Stimulated activated CD4-positive, alpha-beta T cell treated with anti-CD3 and anti-CD28 coated beads, Interleukin-1b, Interleukin-23, amount 100 ng/mL, for 4 hours (primary cell): ENCODE measurements at places on chromosomes 3 and 15.

- no peak for DNase-seq
These were observed 188.2 kb downstream of the ZBTB20 start for GRCh38 chr3:114958930-114959329.

GRCh38 chr3:102156426-102156825, 278.4 kb upstream of the ZPLD1 start:
- DNase-seq, result no peak

DNA sequence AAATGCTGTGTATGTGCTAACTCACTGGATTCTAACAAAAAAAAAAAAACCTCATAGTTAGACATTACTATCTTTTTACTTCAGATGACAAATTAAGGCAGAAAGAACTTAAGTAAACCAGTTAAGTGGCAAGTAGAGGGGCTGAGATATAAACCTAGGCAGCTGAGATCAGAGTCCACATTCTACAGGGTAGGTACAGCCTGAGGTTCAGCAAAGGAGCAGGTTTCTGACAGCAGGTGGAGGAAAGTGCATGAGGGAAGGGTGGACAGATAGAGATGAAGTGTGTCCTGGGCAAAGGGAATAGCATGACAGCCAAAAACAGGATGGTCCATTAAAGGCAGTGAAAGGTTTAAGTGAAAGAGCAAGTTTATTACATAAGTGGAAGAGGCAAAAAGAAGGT, 329.2 kb downstream of the ULK4 start:
- no peak for DNase-seq

- DNase-seq, result no peak
These were observed 58.5 kb downstream of the TGFBR2 start for GRCh38 chr3:30664884-30665283.

DNA sequence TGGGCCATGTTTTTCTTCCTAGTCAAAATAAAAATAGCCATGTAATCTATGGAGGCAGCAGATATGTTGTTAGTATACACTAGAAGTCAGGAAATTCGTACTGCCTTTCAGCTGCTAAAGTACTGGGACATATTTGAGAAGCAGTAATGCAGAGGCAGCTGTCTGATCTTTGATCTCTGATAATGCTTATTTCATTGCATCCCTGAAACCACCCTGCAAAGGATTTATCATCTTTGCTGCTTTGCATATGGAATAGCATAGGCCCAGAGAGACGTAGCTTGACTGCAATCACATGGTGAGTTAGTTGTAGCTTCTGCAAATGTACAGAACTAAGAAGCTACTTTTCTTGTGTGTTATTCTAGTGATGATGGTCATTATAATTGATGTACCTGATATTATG, 52.4 kb downstream of the RBM6 start:
- no peak for DNase-seq

- no peak for DNase-seq
These were observed 521.4 kb upstream of the TGFBR2 start for GRCh38 chr3:30084971-30085403.

- DNase-seq, result no peak
These were observed 124.5 kb upstream of the ATP10A start for GRCh38 chr15:25987638-25988037.

DNA sequence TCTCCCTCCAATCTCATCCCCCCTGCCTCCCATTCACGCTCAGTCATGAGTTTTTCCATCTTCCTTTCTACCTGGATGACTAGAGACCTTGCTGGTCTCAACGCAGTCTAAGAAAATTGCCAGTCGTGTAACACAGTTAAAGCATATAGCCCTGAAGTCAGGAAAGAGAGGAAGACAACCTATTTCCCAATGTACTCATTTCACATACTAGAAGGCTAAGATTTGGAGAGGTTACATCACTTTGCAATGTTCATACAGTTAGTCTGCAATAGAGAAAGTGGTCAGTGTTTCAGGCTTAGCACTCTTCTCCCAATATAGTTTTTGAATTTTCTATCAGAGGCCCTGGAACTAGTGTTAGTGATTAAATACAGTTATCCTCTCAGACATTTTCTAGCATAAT, 278.6 kb downstream of the EDEM1 start:
- DNase-seq, result no peak

DNA sequence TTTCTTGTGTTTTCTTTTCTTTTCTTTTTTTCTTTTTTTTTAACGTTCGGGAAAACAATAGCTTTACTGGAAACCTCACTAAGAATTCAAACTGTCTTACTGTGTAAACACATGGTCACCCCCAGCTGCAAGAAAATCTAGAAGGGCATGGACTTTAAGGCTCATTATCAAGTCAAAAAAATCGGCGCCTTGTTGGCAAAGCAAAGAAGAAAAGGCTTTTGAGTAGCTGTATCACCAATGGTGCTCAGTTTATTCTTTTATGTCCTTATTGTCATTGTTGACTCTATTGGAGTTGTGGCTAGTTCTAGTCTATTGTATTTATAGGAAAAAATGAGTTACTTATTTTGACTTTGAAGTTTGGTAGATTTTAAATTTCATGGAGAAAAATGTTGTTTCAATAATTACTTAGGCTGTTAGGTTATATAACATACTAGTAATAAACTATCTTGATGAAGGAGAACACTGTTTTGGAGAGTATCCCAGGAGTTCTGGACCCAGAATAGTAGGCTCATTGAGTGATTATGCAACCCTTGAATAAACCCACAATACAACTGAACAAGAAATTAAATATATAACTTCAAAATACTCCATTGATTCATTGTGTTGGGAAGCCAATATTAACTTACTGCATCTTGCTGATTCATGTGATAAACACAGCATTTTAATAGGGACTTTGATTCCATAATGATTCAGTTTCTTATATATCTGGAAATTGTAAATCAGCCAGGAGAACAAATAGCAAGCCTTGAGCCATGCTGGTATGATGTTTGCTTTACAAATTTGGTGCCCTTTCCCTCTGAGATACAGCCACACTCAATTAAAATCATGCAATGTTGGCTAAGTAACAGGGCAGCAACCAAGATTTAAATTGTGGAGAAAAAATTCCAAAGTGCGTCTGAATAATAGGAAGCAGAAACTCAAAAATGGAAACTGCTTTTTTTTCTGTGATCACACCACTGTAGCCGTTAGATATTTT, 27.8 kb upstream of the GOLIM4 start:
- no peak for DNase-seq

DNA sequence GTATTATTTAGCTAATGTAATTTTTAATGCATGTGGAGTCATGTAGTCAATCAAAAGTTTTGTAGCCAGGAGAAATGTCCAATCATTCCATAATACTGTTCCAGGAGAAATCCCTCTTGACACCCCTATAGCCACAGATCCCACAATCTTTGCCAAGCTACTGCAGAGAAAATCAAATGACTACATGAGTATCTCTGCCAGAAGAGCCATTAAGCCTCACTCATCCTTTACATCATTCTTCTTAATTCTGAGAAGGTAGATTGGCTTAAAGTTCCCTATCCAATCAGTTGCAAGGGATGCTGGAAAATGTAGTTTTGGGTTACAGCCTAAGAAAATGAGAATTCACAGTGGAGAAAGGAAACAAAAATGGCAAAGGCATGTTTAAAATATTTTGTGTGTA, 502.1 kb downstream of the ZBBX start:
- DNase-seq, result no peak

DNA sequence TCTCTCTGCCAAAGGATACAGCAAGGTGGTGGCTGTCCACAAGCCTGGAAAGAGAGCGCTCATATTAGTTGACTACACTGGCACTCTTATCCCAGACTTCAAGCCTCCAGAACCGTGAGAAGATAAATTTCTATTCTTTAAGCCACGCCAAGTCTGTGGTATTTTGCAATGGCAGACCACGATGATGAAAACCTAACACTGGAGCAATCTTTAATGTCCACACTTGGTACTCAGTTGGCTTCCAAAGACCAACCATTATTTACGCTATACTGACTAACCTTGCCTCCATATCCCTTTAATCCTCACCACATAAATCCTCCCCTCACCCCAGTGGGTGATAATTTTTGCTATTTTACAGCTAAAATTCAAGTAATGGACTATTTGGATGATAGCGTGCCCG, 16.9 kb upstream of the LACTB start:
- no peak for DNase-seq

DNA sequence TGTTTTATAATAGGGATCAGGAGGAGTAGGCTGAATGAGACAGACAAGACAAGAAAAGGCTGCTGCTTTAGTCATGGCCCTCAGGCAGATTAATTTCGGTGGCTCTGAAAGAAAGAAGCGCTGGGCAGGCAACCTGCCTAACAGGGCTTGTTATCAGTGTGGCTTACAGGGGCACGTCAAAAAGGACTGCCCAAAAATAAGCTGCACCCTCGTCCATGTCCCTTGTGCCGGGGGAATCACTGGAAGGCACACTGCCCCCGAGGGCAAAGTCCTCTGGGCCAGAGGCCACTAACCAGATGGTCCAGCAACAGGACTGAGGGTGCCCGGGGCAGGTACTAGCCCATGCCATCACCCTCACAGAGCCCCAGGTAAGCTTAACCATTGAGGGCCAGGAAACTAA, 188.5 kb downstream of the IGSF11 start:
- DNase-seq, result no peak

DNA sequence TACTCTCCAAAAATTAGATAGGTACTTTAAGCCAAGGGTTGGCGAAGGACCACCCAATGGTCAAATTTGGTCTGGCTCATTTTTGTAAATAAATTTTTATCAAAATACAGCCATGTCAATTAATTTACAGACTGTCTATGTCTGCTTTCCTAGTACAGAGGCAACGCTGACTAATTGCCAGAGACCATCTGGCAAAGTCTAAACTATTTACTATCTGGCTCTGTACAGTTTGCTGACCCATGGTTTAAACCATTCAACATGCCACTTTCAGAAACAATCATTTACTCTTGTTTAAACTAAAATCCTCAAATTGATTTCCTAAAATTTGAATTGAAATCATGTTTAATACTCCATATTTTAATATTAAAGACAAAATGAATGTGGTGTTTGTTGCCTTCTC, 25.9 kb downstream of the CBLB start:
- no peak for DNase-seq

DNA sequence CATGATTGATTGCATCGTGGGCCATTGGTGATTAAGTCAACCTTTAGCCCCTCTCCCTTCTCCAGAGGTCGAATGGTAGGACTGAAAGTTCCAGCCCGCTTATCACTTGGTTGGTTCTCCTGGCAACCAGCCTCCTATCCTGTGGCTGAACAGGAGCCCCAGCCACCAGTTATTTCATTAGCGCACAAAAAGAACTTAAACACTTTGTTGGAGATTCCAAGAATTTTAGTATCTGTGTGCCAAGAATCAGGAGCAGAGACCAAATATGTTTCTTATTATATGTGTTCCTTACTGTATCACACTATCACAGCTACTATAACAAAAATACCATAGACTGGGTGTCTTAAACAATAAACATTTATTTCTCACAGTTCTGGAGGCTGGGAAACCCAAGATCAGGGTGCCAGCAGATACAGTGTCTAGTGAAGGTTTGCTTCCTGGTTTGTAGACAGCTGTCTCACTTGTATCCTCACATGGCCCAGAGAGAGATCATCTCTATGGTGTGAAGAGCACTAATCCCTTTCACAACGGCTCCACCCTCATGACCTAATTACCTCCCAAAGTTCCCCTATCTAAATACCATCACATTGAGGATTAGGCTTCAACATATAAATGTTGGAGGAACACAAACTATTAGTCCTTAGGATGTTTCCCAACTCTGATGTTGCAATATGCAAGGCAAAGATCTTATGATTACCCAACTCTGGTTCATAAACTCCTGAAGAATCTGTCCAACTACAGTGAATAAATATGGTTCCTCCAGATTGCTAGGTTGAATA, 30.5 kb upstream of the APH1B start:
- DNase-seq, result no peak

- DNase-seq, result no peak
These were observed 35.6 kb downstream of the AMOTL2 start for GRCh38 chr3:134338516-134339261.

DNA sequence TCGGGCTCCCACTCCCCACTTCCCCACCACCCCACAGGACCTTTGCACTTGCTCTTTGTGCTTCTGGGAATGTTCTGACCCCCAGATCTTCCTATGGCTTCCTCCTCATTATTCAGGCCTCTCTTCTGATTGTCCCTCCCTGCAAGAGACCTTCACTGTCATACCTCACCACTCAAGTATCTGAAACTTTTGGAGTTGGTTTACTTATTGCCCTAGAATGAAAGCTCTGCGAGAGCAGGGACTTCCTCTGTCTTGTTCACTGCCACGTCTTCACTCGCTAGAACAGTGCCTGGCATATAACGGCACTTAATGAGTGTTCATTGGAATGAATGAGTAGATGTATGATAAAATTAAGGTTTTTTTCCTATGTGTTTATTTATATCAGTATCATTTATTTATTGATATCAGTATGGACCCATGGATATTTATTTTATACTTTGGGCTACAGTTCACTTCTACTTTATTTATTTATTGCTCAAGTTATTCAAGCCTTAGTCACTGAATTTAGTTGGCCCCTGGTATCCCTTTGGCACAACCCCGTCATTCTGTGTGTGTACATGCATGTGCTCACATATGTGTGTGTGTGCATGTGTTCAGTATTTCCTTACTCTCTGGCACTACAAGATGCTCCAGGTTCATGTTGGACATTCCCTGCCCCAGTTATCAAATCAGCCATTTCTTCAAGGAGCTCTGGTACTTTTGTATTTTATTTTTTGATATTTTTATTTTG, 197.6 kb downstream of the THSD4 start:
- DNase-seq, result no peak

DNA sequence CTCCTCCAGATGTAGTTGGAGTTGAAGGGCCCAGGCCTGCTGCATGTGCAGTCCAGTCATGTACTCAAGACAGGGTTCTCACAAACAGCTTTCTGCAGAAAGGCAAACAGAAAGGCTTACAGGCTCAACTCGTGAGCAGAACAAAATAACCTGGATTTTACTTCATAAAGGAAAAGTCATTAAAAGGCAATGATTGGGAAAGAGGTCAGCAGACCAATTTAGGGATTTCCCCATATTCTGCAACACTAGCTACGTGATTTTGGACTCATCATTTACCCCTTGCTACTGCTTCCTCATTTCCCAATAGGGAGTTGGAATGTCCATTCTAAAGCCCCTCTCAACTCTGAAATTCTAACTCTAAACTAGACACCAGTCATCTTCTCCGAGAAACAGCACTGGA, 18.1 kb downstream of the METTL6 start:
- DNase-seq, result no peak

GRCh38 chr3:194212161-194212844, 76.4 kb downstream of the HES1 start:
- no peak for DNase-seq

GRCh38 chr15:101062471-101063171, 143.5 kb downstream of the LRRK1 start:
- DNase-seq, result no peak

- no peak for DNase-seq
These were observed 126.7 kb upstream of the SAMMSON start for GRCh38 chr3:69872783-69873378.

- no peak for DNase-seq
These were observed 39.2 kb upstream of the BCL2A1 start for GRCh38 chr15:80010131-80010673.

DNA sequence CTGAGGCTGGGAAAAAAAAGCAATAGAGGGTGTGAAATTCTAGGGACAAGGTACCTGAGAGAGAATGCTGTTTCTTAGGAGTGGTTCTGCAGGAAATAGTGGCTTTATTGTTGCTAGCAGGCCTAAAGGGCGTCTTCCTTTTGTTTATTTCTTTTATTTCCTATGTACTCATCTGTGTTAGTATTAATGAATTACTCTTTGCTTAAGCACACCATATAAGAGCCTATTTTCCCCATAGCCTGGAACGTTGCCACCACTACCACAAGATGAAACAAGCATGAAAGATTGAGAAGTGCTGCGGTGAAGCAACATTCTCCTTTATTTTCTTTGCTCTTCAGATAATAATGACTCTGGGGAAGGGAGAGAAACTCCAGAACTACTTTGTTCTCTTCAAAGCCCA, 21.3 kb upstream of the GOLIM4 start:
- no peak for DNase-seq

GRCh38 chr3:50603261-50604109, 8.1 kb downstream of the CISH start:
- DNase-seq, result no peak
